ENCODE measurements at places on chromosomes 3 and 15. TPM values are rescaled to one million over a fixed set of nuclear protein-coding genes. Genes with fewer than 3 reads are reported as not detected.

MUSTN1 gene
- polyA plus RNA-seq, result 1.4 TPM

CORO2B gene
- 26.6 TPM for polyA plus RNA-seq

FOXL2 gene
- not detected for polyA plus RNA-seq

MED12L gene
- polyA plus RNA-seq, result 2.2 TPM

SLC28A1 gene
- polyA plus RNA-seq, result 7.7 TPM

CKMT1A gene
- polyA plus RNA-seq, result 2.6 TPM

GHSR gene
- not detected for polyA plus RNA-seq

DNA sequence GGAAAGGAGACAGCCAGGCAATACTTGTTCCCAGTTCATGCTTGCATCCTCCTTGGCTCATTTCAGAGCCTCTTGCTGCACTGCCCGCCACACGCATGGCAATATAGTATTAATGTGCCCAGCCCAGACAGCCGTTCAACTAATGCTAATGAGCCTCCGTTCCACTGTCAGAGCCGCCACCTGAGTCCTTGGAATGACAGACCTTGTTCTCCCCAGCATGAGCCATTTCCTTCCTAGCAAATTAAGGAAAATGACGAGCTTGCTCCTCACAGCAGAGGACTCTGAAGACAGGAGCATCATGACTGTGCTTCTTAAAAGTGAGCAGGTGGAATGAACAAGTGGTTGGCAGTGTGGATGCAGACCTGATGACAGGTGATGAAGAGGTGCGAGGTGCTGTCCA is 10.8 kb upstream of the LRRC15 start:
- no peak for DNase-seq

GRCh38 chr3:190252080-190252479 is 70.2 kb downstream of the CLDN1 start:
- DNase-seq, result no peak

- no peak for DNase-seq
Measured at GRCh38 chr15:84783493-84784251, 33.5 kb upstream of the ALPK3 start.

- DNase-seq, result no peak
Measured at GRCh38 chr15:98939311-98940080, 68.1 kb downstream of the PGPEP1L start.

DNA sequence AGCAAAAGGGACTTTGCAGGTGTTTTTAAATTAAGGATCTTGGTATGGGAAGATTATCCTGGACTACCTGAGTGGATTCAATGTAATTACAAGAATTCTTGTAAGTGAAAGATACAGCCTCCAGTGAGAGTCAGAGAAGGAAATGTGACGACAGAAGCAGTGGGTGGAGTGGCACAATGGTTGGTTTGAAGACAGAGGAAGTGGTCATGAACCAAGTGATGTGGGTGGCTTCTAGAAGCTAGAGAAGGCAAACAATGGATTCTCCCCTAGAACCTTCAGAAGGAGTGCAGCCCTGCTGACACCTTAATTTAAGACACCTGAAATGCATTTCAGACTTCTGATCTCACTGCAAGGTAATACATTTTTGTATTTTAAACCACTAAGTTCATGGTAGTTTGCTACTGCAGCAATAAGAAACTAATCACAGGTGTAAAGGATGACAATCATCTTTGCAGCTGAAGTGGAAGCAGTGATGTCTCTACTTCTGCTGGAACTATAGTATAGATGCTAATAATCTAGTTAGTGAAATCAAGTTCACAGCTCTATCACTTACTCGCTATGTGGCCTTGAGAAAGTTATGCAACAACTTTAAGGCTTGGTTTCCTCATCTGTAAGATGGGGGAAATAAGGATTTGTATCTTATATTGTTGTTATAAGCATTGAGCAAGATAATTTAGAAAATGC is 403.4 kb upstream of the SUCLG2 start:
- no peak for DNase-seq

DNA sequence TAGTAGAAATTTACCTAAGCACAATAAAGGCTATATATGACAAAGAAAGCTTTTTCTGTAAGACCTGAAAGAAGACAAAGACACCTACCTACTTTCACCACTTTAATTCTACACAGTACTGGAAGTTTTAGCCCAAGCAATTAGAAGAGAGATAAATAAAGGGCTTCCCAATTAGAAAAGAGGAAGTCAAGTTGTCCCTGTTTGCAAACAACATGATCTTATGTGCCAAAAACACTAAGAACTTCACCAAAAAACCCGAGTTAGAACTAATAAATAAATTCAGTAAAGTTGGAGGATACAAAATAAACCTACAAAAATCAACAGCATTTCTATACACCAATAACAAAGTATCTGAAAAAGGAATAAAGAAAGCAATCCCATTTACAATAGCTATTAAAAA is 190.9 kb downstream of the NR2F2 start:
- no peak for DNase-seq

- DNase-seq, result no peak
Measured at GRCh38 chr3:136949146-136949545, 8.6 kb upstream of the IL20RB start.

DNA sequence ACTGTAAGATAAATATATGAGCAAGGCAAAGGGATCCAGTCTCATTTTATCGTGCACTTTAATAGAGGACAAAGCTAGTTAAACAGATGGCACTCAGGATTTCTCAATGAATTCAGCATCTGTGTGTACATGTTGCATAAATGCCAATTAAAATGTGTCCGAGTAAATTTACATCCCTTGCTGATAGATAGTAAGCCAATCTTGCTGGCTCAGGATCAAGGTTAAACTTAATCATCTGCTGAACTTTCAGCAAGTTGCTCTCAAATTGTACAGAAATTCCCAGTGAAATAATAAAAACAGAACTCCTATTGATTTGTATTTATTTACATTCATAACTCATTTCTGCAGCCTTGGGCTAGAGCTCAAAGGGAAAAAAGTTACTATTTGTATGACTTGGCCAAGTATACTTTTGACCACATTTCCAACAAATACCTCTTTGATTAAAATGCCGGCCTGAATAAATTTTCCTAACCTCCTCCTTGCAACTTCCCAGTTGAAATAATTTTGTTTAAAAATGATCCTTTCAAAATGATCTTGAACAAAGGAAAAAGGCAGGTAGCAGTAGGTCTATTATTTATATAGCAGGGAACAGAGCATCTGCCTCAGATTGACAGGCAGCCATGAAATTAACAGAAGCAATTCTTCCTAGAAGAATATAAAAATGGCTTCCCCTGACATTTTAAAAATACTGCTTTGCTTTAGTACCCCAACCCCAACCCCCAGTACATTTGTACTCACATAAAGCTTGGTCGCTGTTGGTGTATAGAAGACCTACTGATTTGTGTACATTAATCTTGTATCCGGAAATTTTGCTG is 1001.9 kb downstream of the ROBO1 start:
- DNase-seq, result peak; percentile 14

DNA sequence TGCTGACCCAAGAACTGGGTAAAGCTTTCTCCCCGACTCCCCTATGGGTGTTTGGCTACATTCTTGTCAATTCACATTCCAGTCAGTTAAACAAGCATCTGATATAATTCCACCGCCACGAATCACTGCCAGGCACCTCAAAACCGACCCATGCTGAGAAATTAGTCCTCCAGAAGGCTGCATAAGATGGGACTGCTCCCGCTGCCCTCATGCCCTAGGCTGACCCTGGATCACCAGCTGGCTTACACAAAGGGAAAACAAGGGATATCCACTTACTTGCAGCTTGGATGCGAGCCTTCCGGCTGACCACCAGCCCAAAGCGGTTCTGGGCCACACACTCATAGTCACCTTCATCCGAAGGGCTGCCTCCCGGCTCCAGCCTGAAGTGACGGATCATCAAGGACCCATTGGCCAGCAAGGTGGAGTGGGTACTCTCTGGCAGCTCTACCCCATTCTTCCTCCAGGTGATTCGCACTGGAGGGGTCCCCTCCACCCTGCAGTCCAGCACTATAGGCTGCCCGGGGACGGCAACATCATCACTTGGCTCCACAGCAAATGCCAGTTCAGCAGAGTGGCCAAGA is 2.9 kb downstream of the IGDCC3 start:
- no peak for DNase-seq

DNA sequence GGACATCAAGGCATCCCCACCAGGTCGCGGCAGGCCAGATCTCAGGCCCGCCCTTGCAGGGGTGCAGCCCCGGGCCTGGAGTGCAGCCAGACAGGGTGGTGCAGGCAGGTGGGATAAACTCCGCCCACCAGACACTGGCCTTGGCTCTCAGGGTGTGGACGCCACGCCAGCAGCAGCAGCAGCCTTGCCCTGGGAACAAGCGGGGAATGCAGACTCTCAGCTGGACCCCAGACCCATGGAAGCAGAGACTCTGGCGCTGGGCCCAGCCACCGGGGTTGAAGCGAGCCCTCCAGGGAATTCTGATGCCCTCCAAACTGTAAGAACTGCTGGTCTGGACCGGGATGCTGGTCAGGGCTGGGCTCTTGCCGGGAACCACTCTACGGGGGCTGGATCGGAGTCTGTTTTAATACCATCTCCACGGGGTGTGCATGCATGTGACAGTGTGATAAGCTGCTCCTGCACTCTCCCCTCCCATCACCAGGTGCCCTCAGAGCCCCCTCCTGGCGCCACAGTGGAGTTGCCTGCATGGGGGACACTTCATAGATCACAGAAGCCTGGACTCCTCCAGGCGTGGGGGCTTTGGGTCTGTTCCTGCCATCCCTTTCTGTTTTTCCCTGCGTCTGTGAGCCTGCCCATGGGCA is 142.7 kb downstream of the NSMCE3 start:
- DNase-seq, result no peak

GRCh38 chr3:113753376-113753985 is 6.6 kb downstream of the ATP6V1A start:
- DNase-seq, result no peak

GRCh38 chr15:70020229-70020628 is 77.5 kb downstream of the TLE3 start:
- DNase-seq, result no peak

GRCh38 chr3:17442332-17443049 is 299.9 kb downstream of the TBC1D5 start:
- DNase-seq, result no peak

- DNase-seq, result no peak
Measured at GRCh38 chr3:117645561-117646242, 936.1 kb downstream of the TUSC7 start.

- DNase-seq, result no peak
Measured at GRCh38 chr3:153572165-153572564, 410.1 kb downstream of the RAP2B start.
